Islet precursor cell (in vitro differentiated cells): ENCODE measurements at places on chromosomes 6 and 20.

- DNase-seq: no peak
Observed at GRCh38 chr20:47349365-47350180, 6.9 kb downstream of the ZMYND8 start.

- DNase-seq: no peak
Observed at GRCh38 chr20:33522256-33522820, 32.4 kb downstream of the CBFA2T2 start.

DNA sequence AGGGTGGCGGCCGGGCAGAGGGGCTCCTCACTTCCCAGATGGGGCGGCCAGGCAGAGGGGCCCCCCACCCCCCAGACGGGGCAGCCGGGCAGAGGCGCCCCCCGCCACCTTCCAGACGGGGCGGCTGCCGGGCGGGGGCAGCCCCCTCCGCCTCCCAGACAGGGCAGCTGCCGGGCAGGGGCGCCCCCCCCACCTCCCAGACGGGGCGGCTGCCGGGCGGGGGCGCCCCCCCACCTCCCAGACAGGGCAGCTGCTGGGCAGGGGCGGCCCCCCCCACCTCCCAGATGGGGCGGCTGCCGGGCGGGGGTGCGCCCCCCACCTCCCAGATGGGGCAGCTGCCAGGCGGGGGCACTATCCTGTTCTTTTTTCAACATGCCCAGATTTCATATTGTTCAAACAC lies 78.2 kb upstream of the DST start:
- no peak for DNase-seq

- no peak for DNase-seq
Observed at GRCh38 chr6:33856655-33857054, 52.9 kb upstream of the MLN start.
